ENCODE measurements at places on chromosomes 3 and 15. TPM values are rescaled to one million over a fixed set of nuclear protein-coding genes. Genes with fewer than 3 reads are reported as not detected.

DNA sequence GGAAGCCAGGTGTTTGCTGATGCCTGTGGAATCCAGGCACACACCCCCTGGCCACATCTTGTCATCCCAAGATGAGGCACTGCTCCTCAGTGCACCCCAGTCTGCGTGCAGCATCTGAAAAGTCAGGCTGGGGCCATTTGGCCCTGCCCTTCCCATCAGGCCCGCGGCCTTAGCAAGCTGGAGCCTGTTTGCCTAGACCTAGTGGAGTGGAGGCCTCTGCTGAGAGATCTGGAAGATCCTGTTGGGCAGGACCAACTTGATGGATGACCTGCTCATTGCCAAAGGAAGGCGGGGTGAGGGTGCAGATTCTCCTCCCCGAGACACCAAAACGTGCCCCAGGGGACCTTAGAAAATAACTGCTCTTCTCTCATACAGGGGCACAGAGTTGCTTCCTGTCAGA lies 220.2 kb downstream of the SHQ1 start:
- DNase-seq, result no peak

DNA sequence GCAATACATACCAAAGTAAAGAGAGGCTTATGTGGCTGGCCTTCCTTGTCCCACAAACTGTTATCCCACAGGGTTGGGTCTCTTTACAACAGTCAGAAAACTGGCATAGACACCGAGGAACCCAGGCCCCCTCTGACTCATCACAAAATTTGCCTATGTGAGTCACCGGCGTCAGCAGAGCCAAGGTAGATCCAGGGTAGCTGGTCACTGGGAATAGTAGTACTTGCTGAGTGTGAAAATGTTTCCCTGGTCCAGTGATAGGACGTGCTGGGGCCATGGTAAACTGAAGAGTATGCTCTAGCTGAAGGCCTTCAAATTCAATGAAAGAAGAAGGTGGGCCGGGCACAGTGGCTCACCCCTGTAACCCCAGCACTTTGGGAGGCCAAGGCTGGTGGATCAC lies 27.1 kb upstream of the SKIL start:
- no peak for DNase-seq

The IQCH gene
- total RNA-seq, result 2.8 TPM

The RPL22L1 gene
- 23.2 TPM for total RNA-seq

- no peak for DNase-seq
These were observed 66.9 kb downstream of the TLE3 start for GRCh38 chr15:70030851-70031250.

DNA sequence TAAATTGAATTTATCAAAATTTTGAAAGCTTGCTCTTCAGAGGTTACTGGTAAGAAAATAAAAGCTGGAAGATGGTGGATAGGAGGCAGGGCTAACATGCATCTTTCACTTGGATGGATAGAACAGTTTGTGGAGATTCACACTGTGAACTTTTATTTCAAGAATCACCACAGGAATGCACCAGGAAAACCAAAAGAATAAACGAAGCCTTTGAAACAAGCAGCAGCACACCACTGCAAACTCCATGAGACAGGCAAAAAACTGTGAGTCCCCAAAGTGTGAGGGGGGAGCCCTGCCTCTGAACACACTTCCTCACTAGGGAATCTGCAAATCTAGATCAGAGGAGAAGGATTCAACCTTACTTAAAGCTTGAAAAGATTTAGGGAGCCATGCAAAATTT lies 122.2 kb downstream of the RTP4 start:
- DNase-seq, result no peak
